ENCODE measurements at places on chromosomes 6 and 20. TPM values are rescaled to one million over a fixed set of nuclear protein-coding genes. Genes with fewer than 3 reads are reported as not detected.

GRCh38 chr6:110689275-110689935 is 125.9 kb downstream of the CDK19 start:
- H3K4me3 ChIP-seq: no peak overlapping the region
- no peak overlapping the region for H3K27ac ChIP-seq
- no peaks in the 10 kb centered on the region for H3K27me3 ChIP-seq

DNA sequence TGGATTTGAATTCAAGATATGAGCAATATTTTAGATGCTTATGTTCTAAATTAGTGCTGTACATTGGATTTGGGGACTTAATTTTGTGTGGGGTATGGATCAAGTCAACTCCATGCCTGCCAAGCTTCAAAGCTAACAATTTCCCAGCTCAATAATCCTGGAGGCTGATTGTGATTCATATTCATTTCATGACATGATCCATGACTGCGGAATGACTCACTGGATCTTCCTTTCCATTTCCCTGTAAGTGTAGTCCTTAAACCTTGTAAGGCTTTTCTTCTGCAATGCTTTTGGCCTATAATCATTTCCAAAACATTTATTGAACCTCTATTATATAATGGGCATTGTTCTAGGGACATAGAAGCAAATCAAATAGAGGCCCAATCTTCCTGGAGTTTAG is 44.7 kb upstream of the CCN2 start:
- no peak overlapping the region for H3K4me3 ChIP-seq
- no peak overlapping the region for H3K27ac ChIP-seq

DNA sequence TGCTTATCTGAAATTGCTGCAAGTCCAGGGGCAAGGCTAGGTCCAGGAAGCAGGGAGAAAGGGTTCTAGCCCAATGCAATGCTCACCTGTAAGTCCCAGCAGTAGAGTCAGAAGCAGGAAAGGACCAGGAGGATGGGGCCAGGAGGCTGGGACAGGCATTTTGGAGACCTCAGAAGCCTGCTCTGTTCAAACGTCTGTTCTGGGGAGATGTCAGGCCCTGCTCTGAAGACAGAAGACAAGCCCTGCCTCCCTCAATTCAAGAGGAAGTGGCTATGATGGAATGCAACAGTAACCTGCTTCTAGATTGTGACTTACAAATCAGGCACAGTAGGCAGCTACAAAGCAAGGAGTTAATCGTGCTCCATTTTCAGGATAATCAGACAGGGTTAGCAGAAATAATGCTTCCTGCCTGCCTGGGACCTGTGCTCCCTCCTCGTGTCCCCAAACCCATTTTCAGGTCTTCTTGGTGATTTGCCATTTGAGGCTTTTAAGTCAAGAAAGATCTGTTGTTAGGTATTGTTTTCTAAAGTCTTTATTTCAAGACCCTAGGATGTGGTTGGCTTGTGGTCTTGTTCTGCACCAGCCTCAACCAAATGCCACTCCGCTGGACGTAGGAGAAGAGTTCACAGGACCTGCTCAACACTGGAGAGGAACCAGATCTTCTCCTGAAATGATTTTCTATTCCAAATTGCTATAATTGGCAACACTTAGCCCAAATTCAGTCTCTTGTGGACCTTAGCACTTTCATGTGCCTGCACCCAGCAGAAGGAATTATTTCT is at the start of gene SIRPG:
TSS of gene SIRPG (minus strand) at position 224 of the 779 bp plus-strand sequence. CDS start at position 159, 65 bp downstream.
- peaks cover 86% of the 10 kb centered on the region for H3K4me1 ChIP-seq
- H3K27ac ChIP-seq: peak within 1 kb of the TSS; percentile 90
- peak within 1 kb of the TSS; percentile 83 for H3K4me3 ChIP-seq
- H3K27me3 ChIP-seq: no peaks in the 10 kb centered on the region
- H3K36me3 ChIP-seq: peaks cover 35% of the 10 kb centered on the region
- no peak for DNase-seq

DNA sequence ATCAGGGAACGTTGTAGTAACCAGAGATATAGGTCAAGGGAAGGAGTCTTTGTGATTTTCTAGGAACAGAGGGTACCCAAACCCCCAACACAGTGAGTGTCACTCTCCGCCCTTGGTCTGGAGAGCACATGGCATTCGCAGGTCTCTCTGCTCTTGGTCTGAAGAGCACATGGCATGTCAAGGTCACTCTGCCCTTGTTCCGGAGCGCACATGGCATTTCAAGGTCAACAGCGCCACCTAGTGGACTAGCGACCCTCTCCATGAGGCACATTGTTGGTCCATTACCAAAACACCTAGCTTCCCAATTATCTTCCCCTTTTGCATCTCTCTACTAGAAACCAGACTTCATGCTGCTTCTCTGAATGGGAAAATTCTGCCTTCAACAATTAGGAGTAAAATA is 260.0 kb downstream of the C6orf118 start:
- no peaks in the 10 kb centered on the region for H3K36me3 ChIP-seq
- no peaks in the 10 kb centered on the region for H3K4me1 ChIP-seq
- H3K27me3 ChIP-seq: no peaks in the 10 kb centered on the region
- no peak overlapping the region for H3K4me3 ChIP-seq

- peak overlapping the region; percentile 73 for H3K4me3 ChIP-seq
- no peak for DNase-seq
- H3K4me1 ChIP-seq: peaks cover 60% of the 10 kb centered on the region
These were observed 17.0 kb downstream of the NFATC2 start for GRCh38 chr20:51525241-51526105.

- H3K27ac ChIP-seq: no peak overlapping the region
- no peaks in the 10 kb centered on the region for H3K36me3 ChIP-seq
- H3K4me1 ChIP-seq: no peaks in the 10 kb centered on the region
- H3K4me3 ChIP-seq: no peak overlapping the region
These were observed 20.5 kb upstream of the CRISP3 start for GRCh38 chr6:49764571-49765236.

DNA sequence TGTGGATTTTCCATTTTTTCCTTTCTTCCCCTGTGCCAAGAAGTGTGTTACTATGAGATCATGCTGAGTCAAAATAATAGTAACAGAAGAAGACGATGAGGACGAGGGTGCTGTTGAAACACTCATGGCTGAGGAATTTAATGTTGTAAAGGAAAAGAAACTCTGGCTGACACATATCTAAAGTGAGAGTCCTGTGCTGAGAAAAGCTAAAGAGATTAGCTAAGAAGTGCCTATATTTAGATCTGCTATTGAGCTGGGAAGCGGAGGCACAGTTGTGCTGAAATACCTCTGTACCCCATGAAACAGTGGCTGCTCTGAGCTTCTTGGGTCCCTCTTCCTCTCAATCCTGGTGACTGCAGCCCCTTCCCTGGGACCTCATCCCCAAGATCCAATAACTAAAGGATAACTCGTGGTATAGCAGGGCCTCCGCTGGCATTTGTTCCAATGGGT is 1.1 kb upstream of the SYTL3 start:
- H3K4me3 ChIP-seq: peak overlapping the region; percentile 90
- peaks cover 57% of the 10 kb centered on the region for H3K4me1 ChIP-seq
- H3K27me3 ChIP-seq: no peaks in the 10 kb centered on the region
- DNase-seq: no peak
- peaks cover 38% of the 10 kb centered on the region for H3K36me3 ChIP-seq

GRCh38 chr20:58116505-58116904 is 111.9 kb downstream of the ANKRD60 start:
- no peak for DNase-seq
- no peaks in the 10 kb centered on the region for H3K4me1 ChIP-seq
- no peak overlapping the region for H3K4me3 ChIP-seq
- peaks cover 2% of the 10 kb centered on the region for H3K27me3 ChIP-seq
- no peaks in the 10 kb centered on the region for H3K36me3 ChIP-seq
- no peak overlapping the region for H3K27ac ChIP-seq

GRCh38 chr20:23542801-23543200 is 25.5 kb downstream of the CST9L start:
- H3K27ac ChIP-seq: no peak overlapping the region
- no peak overlapping the region for H3K4me3 ChIP-seq
- H3K27me3 ChIP-seq: no peaks in the 10 kb centered on the region
- DNase-seq: no peak
- H3K36me3 ChIP-seq: no peaks in the 10 kb centered on the region
- no peaks in the 10 kb centered on the region for H3K4me1 ChIP-seq

GRCh38 chr6:85484948-85485347 is 35.1 kb downstream of the NT5E start:
- no peaks in the 10 kb centered on the region for H3K27me3 ChIP-seq
- no peak overlapping the region for H3K27ac ChIP-seq
- peaks cover 4% of the 10 kb centered on the region for H3K36me3 ChIP-seq
- no peak overlapping the region for H3K4me3 ChIP-seq
- DNase-seq: no peak
- H3K4me1 ChIP-seq: peaks cover 12% of the 10 kb centered on the region

GRCh38 chr6:144246988-144247387 is 38.1 kb upstream of the UTRN start:
- no peak for DNase-seq
- H3K4me3 ChIP-seq: no peak overlapping the region
- peaks cover 19% of the 10 kb centered on the region for H3K4me1 ChIP-seq

DNA sequence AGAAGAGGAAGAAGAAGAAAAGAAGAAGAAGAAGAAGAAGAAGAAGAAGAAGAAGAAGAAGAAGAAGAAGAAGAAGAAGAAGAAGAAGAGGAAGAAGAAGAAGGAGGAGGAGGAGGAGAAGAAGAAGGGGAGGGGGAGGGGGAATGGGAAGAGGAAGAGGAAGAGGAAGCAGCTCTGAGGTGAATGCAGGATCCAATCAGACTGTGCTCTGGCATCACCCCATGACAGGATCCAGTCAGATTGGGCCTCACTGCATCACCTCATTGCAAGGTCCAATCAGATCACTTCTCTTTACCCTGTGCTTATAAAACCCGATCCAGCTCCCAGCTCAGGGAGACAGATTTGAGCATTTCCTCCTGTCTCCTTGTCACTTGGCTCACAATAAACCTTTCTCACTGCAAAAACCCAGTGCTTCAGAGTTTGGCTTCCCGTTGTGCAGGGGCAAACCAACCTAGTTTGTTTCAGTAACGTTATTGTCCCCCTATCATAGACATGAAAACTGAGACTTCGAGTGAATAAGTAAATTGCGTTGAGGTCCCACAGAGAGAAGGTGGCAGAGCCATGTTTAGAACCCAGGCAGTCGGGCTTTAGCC is 28.6 kb upstream of the YWHAB start:
- no peak for DNase-seq
- H3K27ac ChIP-seq: no peak overlapping the region
- no peaks in the 10 kb centered on the region for H3K36me3 ChIP-seq

- DNase-seq: no peak
- no peaks in the 10 kb centered on the region for H3K27me3 ChIP-seq
- no peaks in the 10 kb centered on the region for H3K4me1 ChIP-seq
- H3K36me3 ChIP-seq: no peaks in the 10 kb centered on the region
- H3K4me3 ChIP-seq: no peak overlapping the region
- no peak overlapping the region for H3K27ac ChIP-seq
These were observed 229.5 kb downstream of the UBE3D start for GRCh38 chr6:82836022-82836575.

- peaks cover 52% of the 10 kb centered on the region for H3K4me1 ChIP-seq
- peak; percentile 31 for DNase-seq
- H3K36me3 ChIP-seq: peaks cover 20% of the 10 kb centered on the region
- peak overlapping the region; percentile 85 for H3K27ac ChIP-seq
- H3K27me3 ChIP-seq: no peaks in the 10 kb centered on the region
These were observed 14.4 kb upstream of the HLA-DQA1 start for GRCh38 chr6:32622545-32623401.

- no peak for DNase-seq
- H3K27me3 ChIP-seq: no peaks in the 10 kb centered on the region
- H3K4me1 ChIP-seq: peaks cover 6% of the 10 kb centered on the region
- H3K27ac ChIP-seq: no peak overlapping the region
- H3K4me3 ChIP-seq: no peak overlapping the region
- no peaks in the 10 kb centered on the region for H3K36me3 ChIP-seq
These were observed 152.9 kb downstream of the KLHL32 start for GRCh38 chr6:97077380-97077779.

GRCh38 chr20:43833511-43834395 is 80.9 kb upstream of the TOX2 start:
- no peak overlapping the region for H3K4me3 ChIP-seq
- peaks cover 4% of the 10 kb centered on the region for H3K36me3 ChIP-seq
- peaks cover 16% of the 10 kb centered on the region for H3K4me1 ChIP-seq
- H3K27ac ChIP-seq: no peak overlapping the region
- no peak for DNase-seq

- no peak overlapping the region for H3K27ac ChIP-seq
- H3K4me1 ChIP-seq: no peaks in the 10 kb centered on the region
- DNase-seq: no peak
These were observed 227.5 kb downstream of the KCNQ5 start for GRCh38 chr6:72849346-72849745.

GRCh38 chr20:38113401-38114325 is 51.4 kb downstream of the TGM2 start:
- H3K4me3 ChIP-seq: no peak overlapping the region
- DNase-seq: peak; percentile 18
- peaks cover 3% of the 10 kb centered on the region for H3K4me1 ChIP-seq
- H3K36me3 ChIP-seq: no peaks in the 10 kb centered on the region
- H3K27me3 ChIP-seq: peaks cover 19% of the 10 kb centered on the region

- H3K4me1 ChIP-seq: no peaks in the 10 kb centered on the region
- peaks cover 5% of the 10 kb centered on the region for H3K27me3 ChIP-seq
- no peak overlapping the region for H3K4me3 ChIP-seq
- no peak for DNase-seq
- no peak overlapping the region for H3K27ac ChIP-seq
These were observed 21.7 kb upstream of the GMNN start for GRCh38 chr6:24752917-24753492.

DNA sequence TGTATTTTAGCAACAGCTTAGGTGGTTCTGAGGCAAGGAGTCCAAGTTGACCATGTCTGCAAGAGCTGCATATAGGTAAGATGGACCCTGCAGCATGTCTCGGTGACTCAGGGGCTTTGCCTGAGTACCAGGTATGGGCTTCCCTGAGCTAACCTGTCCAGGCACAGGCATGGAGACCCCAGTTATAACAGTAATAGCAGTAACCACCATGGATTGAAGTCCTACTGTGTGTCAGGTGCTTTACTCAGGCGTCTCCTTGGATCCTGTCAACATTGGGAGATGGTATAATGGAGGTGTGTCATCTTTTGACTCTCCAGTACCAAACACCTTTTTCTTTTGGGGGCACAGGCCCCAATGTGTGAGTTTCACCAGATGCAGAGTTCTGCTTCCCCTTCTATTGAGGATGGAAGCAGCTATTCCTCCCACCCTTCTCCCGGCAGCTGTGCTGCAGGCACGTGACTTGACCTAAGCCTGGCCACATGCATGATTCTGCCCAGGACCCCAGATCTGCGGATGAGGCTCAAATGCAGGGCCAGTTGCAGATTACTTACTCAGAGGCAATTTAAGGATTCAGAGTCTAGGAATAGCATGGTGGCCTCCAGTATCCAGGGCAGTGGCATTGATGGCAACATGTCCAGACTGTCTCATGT is 13.8 kb downstream of the TREM1 start:
- peaks cover 5% of the 10 kb centered on the region for H3K4me1 ChIP-seq
- H3K36me3 ChIP-seq: no peaks in the 10 kb centered on the region
- H3K27me3 ChIP-seq: peaks cover 7% of the 10 kb centered on the region
- H3K27ac ChIP-seq: no peak overlapping the region

Gene HLA-G
- 1.1 TPM for total RNA-seq

Gene SNAP25
- 14.2 TPM for total RNA-seq

Gene ZBTB12
- total RNA-seq: 4.8 TPM

Gene SLC12A5
- 0.73 TPM for total RNA-seq

Gene UBE2C
- 142 TPM for total RNA-seq

Gene FOXF2
- not detected for total RNA-seq

Data from activated T-helper 2 cell treated with anti-CD3 and anti-CD28 coated beads, Interferon-gamma antibody, Interleukin-2, Interleukin-4, amounts not matched to agents 10 μg/mL and 5 μg/mL and 100 μg/mL, durations not matched to agents 14 hours and 24 hours and 36 hours (primary cell).